ENCODE measurements at places on chromosomes 13 and 19.

DNA sequence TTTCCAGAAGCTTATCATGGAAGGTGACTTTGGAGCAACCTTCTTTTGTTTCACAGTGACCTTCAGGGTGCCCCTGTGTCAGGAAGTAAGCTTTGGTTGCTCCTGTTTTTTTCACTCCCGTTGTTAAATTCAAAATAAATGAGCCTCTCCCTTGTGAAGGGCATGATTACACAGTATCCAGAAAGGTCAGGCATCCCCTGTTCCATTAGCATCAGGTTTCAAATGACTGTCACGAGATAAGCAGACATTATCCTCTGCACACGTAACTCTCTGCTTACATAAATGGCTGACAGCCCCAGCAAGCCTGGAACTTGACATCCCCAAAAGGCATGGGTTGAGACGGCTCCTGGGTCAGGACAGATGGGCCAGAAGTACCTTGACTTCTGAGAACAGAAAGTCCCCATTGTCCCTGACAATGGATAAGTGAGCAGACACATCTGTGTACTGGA lies 52.0 kb downstream of the RAB20 start:
- no peak for DNase-seq

- no peak for DNase-seq
These were observed 25.0 kb upstream of the FXYD3 start for GRCh38 chr19:35090506-35091214.

GRCh38 chr13:30846311-30846710 lies 59.8 kb upstream of the MEDAG start:
- no peak for DNase-seq

DNA sequence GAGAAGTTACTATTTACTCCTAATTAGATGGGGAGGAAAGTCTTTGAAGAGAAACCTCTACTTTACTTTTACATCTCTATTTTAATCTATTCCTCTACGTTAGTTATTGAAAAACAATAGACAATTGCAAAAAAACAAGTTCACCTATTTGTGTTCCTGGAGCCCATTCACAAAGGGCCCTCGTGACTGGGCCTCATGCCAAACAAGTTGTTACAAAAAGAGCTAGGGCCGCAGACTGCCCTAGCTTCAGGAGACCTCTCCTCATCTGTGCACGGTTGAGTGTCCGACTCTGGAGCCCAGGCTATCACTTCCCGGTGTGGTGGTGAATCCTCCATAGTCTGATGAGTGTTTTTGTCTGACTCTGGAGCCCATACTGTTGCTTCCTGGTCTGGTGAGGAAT lies 190.9 kb downstream of the ZNF486 start:
- no peak for DNase-seq

DNA sequence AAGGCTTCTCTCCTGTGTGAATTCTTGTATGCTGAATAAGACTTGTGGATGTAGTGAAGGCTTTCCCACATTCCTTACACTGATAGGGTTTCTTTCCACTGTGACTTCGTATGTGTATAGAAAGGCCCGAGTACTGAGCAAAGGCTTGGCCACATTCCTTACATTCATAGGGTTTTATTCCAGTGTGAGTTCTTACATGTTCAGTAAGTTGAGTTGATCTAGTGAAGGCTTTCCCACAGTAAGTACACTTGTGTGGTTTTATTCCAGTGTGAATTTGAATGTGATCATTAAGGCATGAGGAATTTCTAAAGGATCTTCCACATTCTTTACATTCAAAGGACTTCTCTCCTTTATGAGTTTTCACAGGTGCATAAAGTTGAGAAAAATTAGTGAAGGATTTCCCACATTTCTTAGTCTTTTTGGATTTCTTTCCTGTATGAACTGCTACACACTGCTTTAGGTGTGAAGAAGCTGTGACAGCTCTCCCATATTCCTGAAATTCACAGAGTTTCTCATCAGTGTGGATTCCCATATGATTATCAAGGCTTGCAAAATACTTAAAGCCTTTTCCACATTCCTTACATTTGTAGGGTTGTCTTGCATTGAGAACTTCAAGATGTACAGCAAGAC lies 10.4 kb downstream of the ZNF561 start:
- DNase-seq, result no peak
